ENCODE measurements at places on chromosomes 3 and 15.

DNA sequence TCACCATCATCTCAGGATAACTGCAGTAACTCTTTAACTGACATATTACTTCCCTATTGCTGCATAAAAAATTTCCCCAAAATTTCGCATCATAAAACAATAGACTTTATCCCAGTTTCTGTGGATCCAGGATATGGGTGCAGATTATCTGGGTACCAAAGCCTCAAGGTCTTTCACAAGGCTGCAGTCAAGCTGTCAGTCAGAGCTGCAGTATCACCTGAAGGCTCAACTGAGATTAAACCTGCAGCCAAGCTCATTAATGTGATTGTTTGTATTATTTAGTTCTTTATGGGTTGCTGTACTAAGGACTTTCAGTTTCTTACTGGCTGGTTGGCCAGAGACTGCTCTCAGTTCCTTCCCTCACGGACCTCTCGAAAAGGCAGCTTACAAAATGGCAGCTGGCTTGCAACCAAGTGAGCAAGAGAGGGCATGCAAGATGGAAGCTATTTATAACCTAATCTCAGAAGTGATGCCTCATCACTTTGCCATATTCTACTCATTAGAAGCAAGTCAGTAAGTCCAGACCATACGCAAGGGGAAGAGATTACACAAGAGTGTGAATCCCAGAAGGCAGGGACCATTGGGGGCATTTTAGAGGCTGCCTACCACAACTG, 54.9 kb downstream of the DCUN1D1 start:
- peak; percentile 81 for DNase-seq

DNA sequence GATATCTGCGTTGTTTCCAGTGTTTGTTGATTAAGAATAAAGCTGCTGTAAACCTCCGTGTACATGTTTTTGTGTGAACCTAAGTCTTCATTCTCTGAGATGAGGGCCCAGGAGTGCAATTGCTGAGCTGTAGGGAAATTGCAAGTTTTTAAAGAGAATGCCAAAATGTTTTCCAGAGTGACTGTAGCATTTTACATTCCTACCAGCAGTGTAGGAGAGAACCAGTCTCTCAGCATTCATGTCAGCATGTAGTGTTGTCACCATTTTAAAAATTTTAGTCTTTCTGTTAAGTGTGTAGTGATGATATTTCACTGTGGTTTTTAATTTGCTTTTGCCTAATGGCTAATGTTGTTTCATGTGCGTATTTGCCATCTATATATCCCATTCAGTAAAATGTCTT, 3.4 kb upstream of the MGLL start:
- peak; percentile 42 for DNase-seq

- DNase-seq = no peak
Observed at GRCh38 chr3:132756108-132756650, 34.0 kb upstream of the NPHP3 start.

DNA sequence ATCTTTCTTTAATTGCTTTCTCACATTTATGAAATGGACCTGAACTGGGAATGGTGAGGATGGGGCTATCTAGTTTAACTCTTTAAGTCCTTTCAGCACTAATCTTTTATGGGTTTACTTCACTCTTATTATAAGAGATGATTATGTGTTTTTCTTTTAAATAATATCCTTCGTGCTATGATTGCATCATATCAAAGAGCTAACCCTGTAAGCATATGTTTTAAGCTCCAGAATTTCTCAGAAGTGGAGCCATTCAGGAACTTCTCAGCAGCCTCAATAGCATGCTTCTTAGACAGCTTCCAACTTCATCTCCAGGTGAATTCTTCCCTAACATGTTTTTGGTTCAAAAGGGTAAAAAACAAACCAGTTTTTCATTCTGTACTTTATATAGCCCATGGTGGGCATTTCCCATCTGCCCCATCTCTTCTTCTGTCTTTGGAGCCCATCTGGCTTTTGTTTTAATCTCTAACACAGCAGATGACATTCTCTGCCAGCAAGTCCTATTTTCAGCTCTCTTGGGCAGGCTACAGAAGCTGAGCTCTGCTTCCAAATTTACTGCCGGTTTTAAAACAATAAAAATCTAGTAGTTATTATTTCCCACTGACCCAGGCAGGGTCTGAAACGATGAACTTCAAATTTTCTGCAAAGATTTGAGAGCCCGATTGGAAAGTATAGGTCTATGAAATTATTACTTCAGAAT, 26.8 kb upstream of the IL1RAP start:
- no peak for DNase-seq

GRCh38 chr3:101068876-101069606, 75.8 kb upstream of the ABI3BP start:
- DNase-seq = no peak

- no peak for DNase-seq
Observed at GRCh38 chr3:172776049-172776717, 25.7 kb downstream of the ECT2 start.

DNA sequence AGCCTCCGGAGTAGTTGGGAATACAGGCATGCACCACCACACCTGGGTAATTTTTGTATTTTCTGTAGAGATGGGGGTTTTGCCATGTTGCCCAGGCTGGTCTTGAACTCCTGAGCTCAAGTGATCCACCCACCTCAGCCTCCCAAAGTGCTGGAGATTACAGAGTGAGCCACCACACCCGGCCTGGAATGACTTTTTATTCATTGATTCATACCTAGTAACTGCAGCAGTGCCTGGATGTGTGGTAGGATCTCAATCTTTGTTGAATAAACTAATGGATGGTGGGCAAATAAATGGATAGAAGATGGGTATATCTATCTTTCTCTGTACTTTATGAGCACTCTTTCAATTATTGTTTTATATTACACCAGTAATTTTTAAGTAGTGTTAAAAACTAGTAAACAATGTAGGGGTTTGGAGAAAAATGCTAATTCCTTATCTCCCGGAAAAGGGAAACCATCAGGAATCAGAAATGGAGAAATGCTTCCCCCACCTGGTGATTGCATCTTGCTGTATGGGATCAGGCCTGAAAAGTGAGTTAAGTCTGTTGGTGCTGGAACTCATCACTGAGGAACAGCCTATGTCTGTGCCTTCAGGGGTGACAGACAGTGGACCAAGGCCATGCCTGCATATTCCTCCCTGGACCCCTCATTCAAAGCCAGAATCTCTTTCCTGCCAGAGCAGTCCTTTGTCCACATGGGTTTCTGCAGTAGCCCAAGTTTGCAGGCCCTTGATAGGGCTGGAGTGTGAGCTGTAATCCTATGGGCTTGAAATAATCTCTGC, 161.0 kb upstream of the CTDSPL start:
- DNase-seq = no peak

- DNase-seq = no peak
Observed at GRCh38 chr15:41010345-41010744, 57.1 kb downstream of the CHAC1 start.

- peak; percentile 59 for DNase-seq
Observed at GRCh38 chr3:187624588-187624987, 45.6 kb downstream of the SST start.

DNA sequence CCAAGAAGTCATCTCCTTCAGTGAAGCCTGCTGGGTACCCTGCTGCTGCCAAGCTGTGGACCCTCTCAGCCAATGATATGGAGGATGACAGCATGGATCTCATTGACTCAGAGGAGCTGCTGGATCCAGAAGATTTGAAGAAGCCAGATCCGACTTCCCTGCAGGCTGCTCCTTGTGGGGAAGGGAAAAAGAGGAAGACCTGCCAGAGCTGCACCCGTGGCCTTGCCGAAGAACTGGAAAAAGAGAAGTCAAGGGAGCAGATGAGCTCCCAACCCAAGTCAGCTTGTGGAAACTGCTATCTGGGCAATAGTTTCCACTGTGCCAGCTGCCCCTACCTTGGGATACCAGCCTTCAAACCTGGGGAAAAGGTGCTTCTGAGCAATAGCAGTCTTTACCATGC, 13.7 kb upstream of the ANP32A start:
- DNase-seq = no peak

- DNase-seq = no peak
Observed at GRCh38 chr15:81886591-81886990, 159.2 kb downstream of the MEX3B start.

DNA sequence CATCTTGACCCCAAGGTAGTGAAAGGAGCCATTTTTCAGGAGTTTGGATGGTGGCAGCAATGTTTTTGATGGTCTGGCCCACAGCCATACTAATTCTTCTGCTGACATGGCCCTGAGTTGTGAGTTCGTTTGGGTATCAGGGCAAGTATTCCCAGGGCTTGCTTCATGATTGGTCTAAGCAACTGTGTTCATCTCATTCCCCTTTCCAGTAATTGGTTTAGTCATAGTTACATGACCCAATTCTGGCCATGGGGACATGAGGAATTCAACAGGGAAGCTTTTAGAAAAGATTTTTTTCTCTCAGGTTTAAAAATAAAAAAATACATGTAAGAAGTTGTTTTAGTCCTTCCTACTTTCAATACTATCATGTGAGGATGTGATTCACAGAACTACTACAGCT, 150.5 kb upstream of the NPHP3 start:
- DNase-seq = no peak

DNA sequence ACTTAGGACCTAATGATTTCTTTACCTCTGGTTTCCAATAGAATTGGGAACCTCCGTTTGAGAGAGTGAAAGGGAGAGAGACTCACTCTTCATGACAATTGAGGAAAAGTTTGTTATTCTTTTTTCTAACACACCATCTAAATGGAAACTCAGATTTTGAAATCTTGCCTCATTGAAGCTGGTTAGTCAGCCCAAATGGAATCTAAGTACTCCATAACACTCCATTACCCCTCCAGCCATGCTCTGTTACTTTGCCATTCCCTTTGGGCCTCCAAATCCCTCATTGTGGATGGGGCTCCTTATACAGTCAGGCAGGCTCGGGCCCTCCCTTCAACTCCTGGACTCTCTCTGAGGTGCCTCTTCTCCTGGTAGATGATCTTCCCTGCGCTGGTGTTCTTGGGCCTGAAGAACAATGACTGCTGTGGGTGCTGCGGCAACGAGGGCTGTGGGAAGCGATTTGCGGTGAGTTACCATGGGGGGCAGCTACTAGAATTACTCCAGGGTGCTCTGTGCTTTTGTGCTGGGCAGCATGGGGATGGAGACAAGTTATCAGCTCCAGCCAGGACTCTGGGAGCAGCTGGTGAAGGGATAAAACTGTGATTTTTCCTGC, 1.1 kb downstream of the TM4SF4 start:
- no peak for DNase-seq

DNA sequence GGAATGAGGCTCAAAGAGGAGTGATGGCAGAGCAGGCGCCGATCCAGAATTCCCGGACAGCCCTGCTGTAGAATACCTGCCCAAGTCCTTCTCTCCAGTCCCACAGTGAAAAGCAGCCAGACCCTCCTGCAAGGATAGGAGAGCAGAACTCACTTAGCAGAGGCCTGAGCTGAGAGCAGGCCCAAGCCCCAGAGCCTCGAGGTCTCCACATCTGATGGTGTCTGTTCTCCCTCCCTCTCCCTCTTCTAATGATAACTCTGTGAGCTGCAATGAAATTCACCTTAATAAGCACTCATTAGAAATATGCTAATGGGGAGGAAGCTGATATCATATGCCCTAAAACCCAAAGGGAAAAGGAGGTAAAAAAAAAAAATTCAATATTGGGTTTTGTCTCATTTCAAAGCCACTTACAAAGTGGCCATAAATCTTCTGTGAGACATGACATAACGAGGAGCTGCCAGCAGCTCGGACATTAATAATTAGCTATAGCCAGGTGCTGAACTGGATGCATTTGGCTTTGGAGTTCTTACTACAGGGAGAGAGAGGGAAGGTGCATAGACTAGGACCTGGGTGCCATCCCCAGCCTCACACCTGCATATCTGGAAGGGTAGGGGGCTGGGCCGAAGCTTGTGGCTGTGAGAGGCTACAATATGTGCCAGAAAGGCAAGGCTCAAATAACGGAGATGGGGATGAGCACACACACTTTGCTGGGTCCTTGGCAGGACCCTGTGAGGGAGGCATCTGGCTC, 108.4 kb downstream of the MEGF11 start:
- no peak for DNase-seq

- peak; percentile 55 for DNase-seq
Observed at GRCh38 chr3:179416681-179417080, 34.6 kb downstream of the GNB4 start.

GRCh38 chr3:4776980-4777581, 202.2 kb upstream of the BHLHE40 start:
- peak; percentile 38 for DNase-seq

DNA sequence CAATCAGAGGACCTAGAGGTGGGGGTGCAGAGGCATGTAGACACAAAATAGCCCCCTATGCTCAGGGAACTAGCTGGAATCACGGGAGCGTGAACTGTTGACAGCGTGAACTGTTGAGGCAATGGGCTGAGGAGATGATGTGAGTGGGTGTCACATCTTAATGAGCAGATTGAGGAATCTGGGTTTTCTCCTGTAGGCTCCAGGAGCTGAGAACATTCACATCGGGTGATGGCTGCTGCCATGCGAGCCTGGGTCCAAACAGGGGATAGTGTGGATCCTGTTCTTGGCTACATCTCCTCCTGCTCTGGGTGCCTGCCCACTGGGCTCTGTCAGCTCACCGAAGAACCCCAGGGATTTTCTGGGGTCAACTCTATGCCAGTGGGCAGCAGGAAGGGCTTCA, 2.1 kb downstream of the LARP6 start:
- no peak for DNase-seq

GRCh38 chr3:45957586-45957985, 14.3 kb downstream of the CXCR6 start:
- DNase-seq = no peak

GRCh38 chr3:141405025-141405424, 36.7 kb downstream of the ZBTB38 start:
- DNase-seq = peak; percentile 82

DNA sequence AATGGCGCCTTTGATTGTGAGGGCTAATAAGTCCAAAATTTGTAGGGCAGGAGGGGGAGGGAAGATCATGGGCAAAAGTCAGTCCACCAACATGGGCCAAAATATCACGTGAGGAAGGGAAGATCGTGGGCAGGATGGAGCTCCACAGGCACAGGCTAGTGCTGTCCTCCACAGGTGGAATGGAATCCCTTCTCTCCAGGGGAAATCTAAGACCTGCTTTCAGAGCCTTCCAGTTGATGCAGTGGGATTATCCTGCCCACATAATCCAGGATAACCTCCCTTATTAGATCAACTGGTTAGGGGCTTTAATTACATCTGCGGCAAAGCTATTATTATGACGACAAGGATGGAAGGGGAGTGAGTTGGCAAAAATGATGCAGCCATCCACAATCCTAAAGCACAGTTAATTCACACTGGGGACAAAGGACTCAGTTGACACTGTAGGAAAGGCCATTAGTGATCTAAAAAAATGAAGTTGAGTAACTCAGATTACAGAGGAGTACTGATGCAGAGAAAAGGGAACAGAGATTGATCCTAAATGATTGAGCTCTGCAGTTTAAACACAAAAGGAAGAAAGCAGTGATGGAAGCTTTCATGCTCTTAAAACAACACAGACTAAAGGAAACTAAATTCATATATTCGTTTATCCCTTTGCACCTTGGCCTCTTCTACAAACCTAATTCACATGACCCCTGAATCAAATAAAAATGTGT, 159.8 kb downstream of the AKAP13 start:
- no peak for DNase-seq

- no peak for DNase-seq
Observed at GRCh38 chr15:50260969-50261496, 4.5 kb downstream of the HDC start.
